Activated CD4-positive, alpha-beta memory T cell treated with anti-CD3 and anti-CD28 coated beads, Interleukin-2, amount 10 ng/mL, durations not matched to agents 7 days and 5 days (primary cell): ENCODE measurements at places on chromosomes 4 and X. TPM values are rescaled to one million over a fixed set of nuclear protein-coding genes. Genes with fewer than 3 reads are reported as not detected.

- DNase-seq, result no peak
These were observed 91.4 kb upstream of the UCP1 start for GRCh38 chr4:140659943-140660700.

GRCh38 chr4:137677863-137678262 is 145.6 kb upstream of the PCDH18 start:
- no peak for DNase-seq

DNA sequence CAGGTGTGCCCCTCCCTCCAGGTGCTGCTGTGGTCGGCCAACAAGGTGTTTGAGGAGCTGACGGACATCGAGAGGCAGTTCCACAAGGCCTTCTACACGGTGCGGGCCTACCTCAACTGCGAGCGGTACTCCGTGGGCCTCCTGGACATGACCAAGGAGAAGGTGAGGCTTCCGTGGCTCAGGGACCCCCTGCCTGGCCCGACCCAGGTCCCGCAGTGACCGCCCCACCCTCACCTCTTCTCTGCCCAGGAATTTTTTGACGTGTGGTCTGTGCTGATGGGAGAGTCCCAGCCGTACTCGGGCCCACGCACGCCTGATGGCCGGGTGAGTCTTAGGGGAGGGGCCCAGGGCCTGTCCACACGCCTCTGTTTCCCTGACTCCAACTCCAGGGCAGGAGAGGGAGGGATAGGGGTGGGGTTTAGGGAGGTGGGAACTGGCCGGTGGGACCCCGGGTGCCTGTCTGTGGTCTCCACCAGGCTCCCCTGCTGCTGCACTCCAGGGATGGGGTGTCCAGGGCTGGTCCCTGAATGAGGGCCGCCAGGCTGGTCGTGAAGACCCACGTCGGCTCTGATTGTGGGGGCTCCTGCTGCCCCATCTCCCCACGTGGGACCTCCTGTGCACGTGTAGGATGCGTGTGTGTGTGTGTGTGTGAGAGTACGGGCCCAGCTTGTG is 20.1 kb downstream of the ATP5ME start:
- no peak for DNase-seq

DNA sequence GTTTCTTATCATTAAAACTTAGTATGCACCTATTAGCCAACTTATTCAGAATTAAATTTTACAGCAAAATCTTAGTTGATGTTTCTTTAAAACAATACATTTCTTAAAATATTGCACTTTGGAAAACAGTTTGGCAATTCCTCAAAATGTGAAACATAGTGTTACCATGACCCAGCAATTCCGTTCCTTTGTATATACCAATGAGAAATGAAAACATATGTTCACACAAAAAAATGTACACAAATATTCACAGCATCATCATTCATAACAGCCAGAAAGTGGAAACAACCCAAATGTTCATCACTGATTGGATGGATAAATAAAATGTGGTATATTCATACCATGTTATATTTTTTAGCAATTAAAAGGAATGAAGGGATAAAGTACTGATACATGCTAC is 50.2 kb downstream of the WDR44 start:
- no peak for DNase-seq

The ATP8A1 gene
- total RNA-seq, result 18.7 TPM

The C4orf50 gene
- total RNA-seq, result 1.0 TPM
